ENCODE measurements at places on chromosomes 1 and 21.

- no peak for DNase-seq
Measured at GRCh38 chr1:157584503-157584902, 13.4 kb downstream of the FCRL4 start.

GRCh38 chr1:63984257-63984929, 210.6 kb downstream of the ROR1 start:
- no peak for DNase-seq

- no peak for DNase-seq
Measured at GRCh38 chr1:233982827-233983518, 78.5 kb downstream of the SLC35F3 start.

DNA sequence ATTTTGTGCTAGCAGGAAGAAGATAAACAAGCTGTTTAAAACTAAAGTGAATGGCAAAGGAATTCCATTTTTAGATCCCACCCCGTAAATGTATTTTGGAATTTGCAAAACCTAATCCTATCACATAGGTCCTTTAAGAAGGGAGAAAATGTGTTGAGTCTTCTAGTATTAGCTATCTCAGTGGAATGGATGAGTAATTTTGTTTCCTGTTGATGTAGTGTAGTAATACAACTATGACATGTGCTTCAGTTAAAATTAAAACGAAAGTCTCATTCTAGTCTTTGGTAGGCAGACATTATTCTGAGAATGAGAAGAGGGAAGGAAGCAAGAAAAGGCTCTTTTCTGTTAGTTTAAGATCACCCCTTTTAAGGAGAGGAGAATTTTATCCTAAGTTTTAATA, 265.9 kb upstream of the C1orf105 start:
- DNase-seq: no peak

DNA sequence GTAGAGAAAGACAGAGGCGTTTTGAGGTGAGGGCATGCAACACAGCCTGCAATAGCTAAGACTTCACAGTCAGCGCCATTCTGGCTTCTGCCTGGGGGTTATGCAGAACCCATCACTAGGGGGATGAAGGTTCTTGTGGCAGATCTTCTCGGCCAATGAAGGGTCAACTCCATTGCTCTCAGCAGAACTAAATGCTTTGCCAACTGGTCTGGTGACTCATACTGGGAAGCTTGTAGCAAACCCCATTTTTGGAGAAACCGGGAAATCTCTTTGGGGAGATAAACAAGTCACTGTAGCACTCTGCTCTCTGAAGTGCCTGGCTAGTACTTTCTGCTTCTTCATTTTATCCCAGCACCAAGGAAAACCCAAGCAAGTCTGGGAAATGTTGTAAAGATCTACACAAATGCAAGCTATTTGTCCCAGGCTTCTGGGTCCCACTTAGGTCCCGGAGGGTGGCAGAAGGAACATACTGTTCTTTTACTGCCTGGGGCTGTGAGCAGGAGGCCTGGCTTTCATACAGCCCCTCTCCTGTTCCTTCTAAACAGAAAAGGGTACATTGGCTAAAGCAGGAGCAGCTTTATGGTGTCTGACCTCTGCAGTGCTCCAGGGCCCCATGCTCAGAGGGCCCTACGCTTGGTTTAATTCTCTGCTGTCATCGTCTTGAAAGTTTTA, 28.8 kb downstream of the SHISA4 start:
- no peak for DNase-seq

DNA sequence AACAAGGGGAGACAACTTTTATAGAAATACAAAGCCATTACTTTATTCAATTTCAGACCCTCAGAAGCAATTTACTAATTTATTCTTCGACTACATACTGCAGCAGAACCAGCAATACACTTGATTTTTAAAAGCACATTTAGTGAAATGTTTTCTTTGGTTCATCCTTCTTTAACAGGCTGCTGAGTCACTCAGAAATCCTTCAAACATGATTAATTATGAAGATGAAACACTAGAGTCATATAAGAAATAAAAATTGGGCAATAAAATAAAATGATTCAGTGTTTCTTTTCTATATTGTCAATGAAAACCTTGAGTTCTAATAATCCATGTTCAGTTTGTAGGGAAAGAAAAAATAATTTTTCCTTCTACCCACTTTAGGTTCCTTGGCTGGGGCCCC, 47.0 kb downstream of the CHML start:
- no peak for DNase-seq

GRCh38 chr1:41723786-41724185, 194.9 kb downstream of the HIVEP3 start:
- no peak for DNase-seq

DNA sequence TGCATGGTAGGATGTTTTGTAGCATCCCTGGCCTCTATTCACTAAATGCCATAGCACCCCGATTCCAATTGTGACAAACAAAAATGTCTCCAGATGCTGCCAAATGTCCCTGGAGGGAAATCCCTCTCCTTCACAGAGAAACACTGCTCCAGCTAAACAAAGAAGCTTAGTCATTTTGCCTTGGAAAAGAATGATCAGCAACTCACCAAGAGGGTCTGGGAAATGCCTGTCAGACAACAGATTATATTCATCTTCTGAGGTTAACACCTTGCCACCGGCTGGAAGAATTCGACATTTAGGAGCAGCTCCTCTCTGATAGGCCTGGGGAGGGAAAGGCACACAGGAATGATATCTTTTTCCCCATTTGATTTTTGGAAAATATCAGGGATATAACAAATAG, 84.4 kb downstream of the NIBAN1 start:
- DNase-seq: no peak

GRCh38 chr1:147545133-147545532, 3.8 kb downstream of the BCL9 start:
- DNase-seq: peak; percentile 60

DNA sequence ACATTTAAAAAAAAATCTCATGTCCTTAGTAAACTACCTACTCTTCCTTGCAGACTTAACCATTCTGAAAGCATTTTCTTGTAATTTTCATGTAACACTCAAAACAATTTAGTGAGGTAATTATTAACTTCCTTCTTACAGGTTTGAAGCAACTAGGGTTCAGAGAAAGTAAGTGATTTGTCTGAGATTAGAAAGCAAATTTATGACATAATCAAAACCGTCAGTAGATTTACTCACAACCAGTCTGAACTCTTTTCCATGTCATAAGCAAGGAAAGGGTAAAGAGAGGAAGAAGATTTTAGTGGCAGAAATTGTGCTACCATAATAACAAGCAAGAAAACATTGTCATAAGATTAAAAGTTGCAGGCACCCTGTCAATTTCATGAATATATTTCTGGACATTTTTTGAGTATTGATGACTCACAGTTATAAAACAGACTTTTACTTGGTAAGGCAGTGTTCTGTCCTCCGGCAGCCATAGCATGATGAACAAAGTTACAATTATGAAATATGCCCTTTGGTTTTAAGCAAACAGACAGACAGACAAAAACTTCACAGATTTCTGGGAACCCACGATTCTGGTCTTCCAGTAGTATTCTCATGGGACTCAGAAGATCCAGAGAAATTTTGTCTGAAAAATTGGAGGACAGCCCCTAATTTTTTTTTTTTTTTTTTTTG, 707.2 kb downstream of the RWDD3 start:
- DNase-seq: no peak

- DNase-seq: no peak
Measured at GRCh38 chr1:183103147-183103546, 79.9 kb downstream of the LAMC1 start.
